NCI-H524 (cell line): ENCODE measurements at places on chromosomes 2 and 18.
A peak's percentile ranks its signal among the peaks of the same experiment; 100 is the strongest.

DNA sequence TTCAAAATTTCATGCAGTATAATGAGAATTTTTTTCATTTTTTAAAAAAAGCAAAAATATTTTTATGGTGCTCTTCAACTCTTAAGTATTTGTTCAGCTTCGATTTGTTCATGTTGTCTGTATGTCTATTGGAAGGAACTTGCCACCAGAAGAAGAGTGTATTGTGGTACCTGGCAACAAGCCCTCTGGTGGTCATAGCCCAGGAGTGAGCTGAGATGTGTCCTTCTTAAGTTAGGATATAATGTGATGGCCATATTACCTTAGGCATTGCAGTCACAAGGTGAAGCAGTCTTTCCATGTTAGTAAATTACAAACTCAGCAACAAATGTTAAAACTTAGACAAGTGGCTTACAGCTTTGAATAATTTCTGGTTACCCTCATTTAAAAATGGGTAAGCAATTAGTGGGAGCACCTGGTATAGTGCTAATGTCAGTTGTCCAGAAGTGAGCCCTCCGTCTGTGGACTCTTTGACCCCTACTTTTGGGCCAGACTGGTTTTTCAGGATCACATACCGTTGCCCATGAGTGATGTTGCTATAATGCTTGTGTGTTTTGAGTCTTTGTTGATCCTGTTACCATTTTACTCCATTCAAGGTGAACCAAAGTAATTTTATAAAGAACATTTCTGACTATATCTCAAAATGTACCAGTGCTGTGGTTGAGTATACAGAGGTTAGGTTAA lies 57.4 kb downstream of the MYO1B start:
- peak; percentile 40 for DNase-seq

- no peak for DNase-seq
Measured at GRCh38 chr2:46939626-46940359, 24.2 kb upstream of the MCFD2 start.

GRCh38 chr2:169709331-169709730 lies 15.1 kb downstream of the PHOSPHO2 start:
- DNase-seq = no peak

DNA sequence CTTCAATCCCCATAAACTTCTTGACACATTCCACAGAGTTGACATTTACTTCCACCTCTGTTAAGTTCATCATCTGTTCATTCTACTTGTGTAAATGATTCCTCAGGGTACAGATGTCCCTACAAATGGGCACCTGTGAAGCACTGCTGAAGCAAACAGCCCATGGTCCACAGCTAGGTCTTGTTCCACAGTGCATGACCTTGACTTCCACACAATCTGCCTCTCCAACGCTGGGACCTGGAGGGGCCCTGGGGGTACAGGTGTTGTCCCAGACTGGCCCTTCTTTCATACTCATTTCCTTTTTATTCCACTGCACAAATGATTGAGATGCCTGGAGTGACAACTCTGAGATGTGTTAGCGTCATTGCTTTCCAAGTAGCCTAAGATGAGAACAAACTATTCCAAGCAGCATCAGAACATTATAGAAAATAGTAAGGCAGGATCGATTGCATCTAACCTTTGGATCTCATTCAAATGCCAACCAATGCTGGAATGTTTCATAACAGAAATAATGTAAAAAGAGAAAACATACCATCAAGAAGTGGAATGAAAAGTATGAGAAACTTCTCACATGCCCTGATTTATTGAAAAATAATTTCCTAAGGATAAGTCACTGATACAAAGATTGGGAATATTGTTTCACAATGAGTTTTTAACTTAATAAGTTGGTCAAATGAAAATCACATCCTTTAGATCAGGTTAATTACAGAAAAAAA lies 31.2 kb downstream of the PIEZO2 start:
- DNase-seq = no peak

GRCh38 chr2:18830962-18831361 lies 241.6 kb upstream of the NT5C1B start:
- DNase-seq = no peak

GRCh38 chr2:176063958-176064357 lies 19.8 kb downstream of the EVX2 start:
- DNase-seq = peak; percentile 84

DNA sequence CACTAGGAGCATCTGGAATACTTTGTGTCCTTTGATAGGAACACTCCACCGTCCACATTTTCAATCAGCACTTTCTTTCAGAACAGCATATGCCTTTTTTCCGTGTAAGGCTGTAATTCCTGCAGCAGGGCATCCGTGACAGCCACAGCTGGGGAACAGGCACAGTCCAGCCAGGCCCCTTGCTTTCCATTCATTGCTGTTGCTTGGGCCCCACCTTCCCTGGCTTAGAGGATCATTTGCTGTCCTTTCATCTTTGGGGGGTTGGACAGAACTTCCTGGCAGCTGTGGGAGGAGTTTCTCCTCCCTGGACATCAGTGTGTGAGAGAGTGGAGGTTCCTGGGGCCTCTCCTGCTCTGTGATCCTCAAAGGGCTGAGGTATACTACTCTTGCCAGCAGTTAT lies 49.7 kb upstream of the ITM2C start:
- DNase-seq = no peak

DNA sequence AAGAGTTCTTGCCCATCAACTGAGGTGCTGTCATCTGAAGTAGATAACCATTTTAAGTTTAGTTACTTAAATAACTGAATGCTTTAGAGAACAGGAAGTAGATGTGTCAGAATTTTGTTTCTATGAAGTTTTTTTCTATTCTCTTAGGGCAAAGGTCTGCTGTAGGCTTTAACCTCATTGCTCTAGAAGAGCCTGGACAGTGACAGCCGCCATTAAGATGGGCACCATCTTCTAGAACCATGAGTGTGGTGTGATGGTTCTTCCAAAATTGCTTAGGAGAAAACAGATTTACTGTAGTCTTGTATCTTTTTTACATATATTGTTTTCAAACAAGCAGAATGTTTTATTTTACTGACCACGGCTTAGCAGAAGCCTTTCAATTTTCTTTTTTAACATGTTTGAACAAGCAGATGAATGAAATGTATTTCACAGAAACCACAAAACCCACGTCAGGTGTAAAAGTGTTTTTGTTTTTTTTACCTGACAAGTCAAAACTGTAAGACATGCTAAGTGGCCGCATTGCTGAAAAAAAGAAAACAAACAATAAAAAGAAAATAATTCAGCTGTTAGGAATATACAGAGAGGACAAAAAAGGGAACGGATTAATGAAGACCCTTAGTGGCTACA lies 77.9 kb downstream of the PRELID3A start:
- DNase-seq = no peak

DNA sequence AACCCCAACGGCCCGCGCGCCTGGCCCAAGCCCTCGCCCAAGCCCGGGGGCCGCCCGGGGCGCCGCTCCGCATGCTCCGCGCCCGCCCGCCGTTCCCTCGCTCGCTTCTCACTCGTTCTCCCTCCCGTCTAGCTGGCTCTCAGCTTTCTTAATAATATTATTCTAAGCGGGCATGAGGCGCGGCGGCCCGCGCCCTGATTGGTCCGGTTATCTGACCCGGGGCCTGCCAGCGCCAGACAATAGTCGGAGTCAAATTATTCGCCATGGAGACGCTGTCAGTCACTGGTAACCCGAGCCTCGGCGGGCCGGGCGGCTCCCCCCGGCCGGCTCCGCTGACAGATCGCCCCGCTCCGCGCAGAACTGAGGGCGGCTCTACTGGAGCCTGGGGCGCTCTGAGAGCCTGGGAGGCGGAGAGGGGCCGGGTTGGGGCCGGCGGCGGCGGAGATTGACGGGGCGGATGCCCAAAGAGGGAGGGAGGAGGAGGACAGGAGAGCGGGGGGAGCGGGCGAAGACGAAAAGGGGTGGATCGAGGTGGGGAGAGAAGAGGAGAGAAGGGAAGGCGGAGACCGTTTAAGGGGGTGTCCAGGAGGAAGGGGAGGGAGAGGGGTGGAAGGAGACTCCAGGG lies at the start of gene SIX2:
TSS of gene SIX2 (minus strand) at position 150 of the 625 bp plus-strand sequence. CDS start 342 bp downstream, outside the sequence.
- peak; percentile 99 for DNase-seq

DNA sequence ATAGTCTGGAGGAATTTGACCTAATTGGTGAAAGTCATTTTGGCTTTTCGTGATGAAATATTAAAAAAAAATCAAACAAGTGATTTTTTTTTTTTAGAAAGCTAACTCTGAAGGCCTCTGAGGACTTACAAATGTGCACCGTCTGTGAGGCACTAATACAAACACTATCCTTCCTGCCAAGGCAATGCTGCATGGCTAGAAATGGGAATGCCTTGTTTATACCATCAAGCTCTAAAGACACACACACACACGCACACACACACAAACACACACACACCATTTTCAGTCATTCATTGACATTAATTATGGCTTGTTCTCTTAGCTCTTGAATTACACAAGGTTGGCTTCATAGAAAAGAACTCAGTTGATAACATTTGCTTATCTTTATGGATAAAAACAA lies 1242.0 kb upstream of the ACVR2A start:
- no peak for DNase-seq

GRCh38 chr18:40524881-40525280 lies 1430.2 kb upstream of the PIK3C3 start:
- no peak for DNase-seq
